Fibroblast of lung (primary cell): ENCODE measurements at places on chromosomes 11 and 22. TPM values are rescaled to one million over a fixed set of nuclear protein-coding genes. Genes with fewer than 3 reads are reported as not detected.

HTR3A gene
- total RNA-seq = not detected in 2 replicates

DNA sequence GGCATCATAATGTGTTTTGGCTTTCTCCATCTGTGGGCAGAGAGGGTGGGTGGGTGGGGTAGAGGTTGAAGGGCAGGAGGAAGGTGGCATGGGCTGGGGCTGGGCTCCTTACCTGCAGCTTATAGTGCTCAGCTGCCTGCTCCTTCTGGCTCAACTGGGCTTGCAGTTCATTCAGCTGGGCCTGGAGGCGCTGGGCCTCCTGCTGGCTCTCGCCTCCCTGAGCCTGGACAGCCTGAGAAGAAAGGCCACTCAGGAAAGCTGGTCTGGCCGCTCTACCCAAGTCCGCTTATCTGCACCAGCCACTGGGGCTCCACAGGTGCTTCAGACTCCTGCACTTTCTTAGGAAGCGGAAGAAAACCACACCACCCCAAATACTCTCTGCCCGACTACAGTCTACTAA is 10.4 kb downstream of the IL18BP start:
- H3K36me3 ChIP-seq = peaks cover 65% of the 10 kb centered on the region
- no peak overlapping the region for H3K4me3 ChIP-seq
- peaks cover 15% of the 10 kb centered on the region for H3K4me1 ChIP-seq
- DNase-seq = no peak
- no peak overlapping the region for H3K27ac ChIP-seq

NLRP14 gene
- under 0.01 and 0.17 TPM in 2 replicates for total RNA-seq

KREMEN1 gene
- 6.4 and 12.9 TPM in 2 replicates for total RNA-seq

DNA sequence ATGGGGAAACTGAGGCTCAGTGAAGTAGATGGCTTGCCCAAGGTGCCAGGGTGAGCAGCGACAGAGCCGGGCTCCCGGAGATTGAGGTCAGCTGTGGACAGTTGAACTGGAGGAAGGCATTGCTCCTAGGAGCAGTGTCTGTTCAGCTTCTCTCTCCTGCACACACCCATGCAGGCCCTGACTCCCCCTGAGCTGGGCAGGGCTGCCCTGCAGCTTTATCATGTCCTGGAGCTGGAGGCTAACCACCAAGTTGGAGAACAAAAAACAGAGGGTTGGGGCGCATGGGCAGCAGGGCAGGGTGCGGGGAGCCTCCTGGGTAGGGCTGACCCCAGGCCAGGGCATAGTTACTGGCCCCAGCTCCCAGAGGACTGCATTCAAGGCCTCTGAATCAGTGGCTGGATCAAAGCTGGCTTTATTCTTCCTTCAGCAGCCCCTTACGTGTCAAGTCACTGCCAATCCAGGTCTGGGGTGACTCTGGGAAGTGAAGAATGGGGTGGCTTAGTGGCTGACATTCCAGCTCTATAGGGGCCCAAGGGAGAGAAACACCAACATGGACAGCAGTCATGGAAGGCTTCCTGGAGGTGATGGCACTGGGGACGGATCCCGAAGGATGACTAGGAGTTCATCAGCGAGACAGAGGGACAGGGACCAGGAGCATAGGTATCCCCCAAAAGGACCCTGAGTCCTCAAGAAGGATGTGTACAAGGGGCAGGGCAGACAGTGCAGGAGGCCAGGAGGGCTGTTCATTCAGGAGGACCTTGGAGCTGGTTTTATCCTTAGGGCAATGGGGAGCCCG is 83.8 kb downstream of the CACNA1I start:
- H3K4me3 ChIP-seq = no peak overlapping the region
- H3K27ac ChIP-seq = no peak overlapping the region
- peaks cover 13% of the 10 kb centered on the region for H3K27me3 ChIP-seq
- no peaks in the 10 kb centered on the region for H3K36me3 ChIP-seq
- no peaks in the 10 kb centered on the region for H3K4me1 ChIP-seq

TFIP11 gene
- total RNA-seq = 40.3 TPM in 2 replicates

DNA sequence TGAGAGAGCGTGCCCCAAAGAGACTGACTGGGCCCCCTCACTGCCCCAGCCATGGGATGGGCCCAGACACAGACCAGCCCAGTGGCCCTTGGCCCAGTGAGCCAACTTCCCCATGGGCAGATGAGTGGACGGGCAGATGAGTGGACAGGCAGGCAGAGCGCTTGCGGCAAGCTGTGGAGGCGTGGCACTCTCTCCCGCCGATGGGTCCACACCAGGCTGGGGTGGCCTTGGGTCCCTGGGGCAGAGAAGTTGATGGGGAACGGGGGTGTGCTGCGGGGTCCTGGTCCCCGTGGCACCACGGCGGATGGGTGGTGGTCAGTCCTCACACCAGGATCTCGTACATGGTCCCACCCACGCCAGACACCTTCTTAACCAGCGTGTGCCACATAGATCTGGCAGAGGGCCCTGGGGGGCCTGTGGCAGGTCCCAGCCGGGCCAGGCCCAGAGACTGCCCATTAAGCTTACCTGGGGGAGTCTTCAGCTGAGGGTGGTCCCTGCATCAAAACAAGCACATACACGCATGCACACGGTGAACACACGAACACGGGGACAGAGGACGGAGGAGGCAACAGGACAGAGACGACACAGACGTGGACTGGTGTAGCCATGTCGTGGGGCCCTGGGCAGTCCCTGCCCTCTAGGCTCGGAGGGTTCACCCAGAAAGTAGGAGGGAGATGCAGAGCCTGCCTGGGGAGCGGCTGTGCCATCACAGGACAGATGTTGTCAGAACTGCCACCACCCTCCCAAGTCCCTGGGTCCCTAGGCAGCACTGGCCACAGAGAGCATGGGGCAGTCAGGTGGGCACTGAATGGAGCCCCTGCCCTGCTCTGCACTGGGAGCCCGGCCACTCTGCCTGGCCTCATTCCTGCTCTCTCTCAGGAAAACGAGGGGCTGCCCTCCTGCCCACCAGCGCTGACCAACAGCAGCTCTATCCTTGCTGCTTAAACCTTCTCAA is 182.2 kb downstream of the IGLL1 start:
- no peak overlapping the region for H3K27ac ChIP-seq
- no peak overlapping the region for H3K4me3 ChIP-seq
- no peaks in the 10 kb centered on the region for H3K36me3 ChIP-seq
- no peaks in the 10 kb centered on the region for H3K27me3 ChIP-seq
- DNase-seq = no peak

DNA sequence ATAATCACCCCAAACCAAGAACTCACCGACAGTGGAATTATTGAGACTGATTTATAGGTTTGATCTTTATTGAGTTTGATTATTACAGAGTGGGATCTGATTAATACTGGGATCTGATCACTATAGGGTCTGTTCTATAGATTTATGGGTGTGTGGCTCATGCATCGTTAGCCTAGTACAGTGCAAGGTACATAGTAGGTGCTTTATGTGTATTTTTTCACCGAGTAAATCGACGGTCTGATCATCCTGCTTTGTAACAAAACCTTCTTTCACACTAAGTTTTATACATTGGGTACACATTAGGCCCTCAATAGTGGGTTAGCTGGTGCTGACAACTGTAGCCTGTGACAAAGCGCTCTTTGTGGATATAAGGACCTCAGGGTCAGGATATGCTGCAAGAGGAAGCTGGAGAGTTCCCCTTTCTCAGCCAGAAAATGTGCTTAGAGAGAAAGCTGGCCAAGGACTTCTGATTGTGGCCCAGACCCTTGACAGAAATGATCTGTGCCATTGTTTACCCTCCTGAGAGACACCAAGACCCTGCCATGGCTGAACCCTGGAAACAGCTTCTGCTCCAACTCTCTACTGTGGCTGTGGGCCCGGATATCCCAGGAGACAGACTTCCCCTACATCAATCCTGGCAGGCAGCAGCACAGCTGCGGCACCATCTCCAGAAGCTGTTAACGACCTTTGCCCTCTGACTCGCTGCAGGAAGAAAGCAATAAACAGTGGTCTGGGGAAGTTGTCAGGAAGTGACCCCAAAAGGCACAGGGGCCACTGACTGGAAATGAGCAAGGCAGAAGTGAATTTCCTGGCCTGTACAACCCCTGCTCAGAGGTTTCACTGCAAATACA is 16.1 kb upstream of the TPP1 start:
- no peak overlapping the region for H3K4me3 ChIP-seq
- H3K27ac ChIP-seq = peak overlapping the region; percentile 7
- DNase-seq = peak; percentile 82
- H3K36me3 ChIP-seq = no peaks in the 10 kb centered on the region
